ENCODE measurements at places on chromosomes 7 and 10. TPM values are rescaled to one million over a fixed set of nuclear protein-coding genes. Genes with fewer than 3 reads are reported as not detected.

DNA sequence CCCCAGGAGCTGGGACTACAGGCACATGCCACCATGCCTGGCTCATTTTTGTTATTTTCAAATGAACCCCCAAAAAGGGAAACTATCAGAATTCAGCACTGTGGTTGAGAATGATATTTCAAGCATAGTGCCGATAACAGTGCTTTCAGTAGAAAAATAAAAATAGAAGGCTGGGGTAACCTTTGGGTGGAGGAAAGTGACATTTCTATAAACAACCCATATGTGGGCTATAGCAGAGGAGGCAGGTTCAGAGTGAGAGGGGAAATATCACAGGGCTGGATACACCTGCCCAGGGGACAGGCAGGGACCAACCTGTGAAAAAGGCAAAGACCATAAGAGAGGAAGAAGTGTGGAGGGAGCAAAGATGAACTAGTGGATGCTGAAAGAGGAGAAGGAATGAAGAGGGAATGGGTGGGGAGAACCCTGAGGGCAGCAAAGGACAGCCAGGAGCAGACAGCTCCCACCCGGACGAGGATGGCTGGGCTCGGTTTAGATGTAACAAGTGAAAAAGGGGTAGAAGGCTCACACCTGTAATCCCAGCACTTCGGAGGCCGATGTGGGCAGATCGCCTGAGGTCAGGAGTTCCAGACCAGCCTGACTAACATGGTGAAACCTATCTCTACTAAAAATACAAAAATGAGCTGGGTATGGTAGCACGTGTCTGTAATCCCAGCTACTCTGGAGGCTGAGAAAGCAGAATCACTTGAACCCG, 56.5 kb downstream of the MAP3K8 start:
- no peaks in the 10 kb centered on the region for H3K4me1 ChIP-seq
- H3K4me3 ChIP-seq = no peak overlapping the region
- no peak for DNase-seq
- no peaks in the 10 kb centered on the region for H3K27me3 ChIP-seq

DNA sequence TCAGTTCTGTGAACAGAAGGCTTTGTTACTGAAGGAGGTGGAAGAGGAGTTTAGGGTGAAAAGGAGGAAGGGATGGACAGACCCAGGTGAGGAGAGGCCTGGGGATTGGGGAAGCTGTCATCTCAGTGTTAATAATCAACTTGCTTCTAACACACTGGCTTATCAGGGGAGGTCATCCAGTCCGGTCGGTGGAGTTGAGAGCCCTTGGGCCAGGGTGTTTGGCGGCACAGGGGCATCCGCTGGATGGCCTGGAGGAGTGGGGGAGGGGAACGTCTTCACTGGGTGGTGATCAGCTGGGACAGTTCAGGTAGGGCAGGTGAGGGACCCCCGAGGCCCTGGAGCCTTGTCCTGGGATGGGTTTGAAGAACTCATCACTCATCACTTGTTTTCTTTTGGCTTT, 33.9 kb downstream of the SHH start:
- no peak overlapping the region for H3K4me3 ChIP-seq
- no peaks in the 10 kb centered on the region for H3K4me1 ChIP-seq
- no peaks in the 10 kb centered on the region for H3K27me3 ChIP-seq

The RBP4 gene
- 813 TPM for total RNA-seq

GRCh38 chr10:96740579-96741281, 20.4 kb upstream of the PIK3AP1 start:
- H3K27ac ChIP-seq = no peak overlapping the region
- H3K36me3 ChIP-seq = no peaks in the 10 kb centered on the region
- no peak for DNase-seq
- H3K4me3 ChIP-seq = no peak overlapping the region

The TES gene
- total RNA-seq = 146 TPM

DNA sequence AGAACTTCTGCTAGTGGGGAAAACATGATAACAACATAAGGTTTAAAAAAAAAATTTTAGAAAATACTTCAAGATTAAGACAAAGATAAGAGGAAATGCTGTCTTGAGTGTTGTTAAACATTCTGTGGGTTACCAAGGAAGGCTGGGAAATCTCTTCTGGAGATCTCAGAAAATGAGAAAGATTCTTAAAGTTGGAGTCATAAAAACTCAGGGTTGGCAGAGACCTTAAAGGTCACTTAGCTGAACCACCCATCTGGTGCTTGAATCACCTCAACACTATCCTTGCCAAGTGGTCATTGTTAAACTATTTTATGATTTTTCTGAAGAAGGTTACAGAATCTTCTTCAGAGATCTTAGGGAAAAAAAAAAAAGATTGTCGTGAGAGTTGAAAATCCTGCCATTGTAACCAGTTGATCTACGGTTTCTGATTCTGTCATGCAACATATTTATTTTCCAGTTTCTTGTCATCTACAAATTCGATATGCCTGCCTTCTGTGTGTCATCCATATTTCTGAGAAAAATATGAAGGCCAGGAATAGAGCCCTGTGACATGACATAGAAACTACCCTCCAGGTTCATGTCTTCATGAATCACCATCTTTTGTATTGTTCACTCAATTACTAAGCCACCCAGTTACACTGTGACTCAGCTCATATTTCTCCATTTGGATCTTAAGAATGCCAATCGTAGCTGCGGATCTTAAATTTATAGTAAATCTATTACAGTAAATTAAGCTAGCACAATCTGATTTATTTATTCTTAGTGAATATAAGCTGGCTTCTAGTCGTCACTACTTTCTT, 179.2 kb downstream of the ST7 start:
- H3K27ac ChIP-seq = no peak overlapping the region
- H3K4me1 ChIP-seq = no peaks in the 10 kb centered on the region
- no peak for DNase-seq
- H3K36me3 ChIP-seq = no peaks in the 10 kb centered on the region
- no peak overlapping the region for H3K4me3 ChIP-seq

The AGAP9 gene
- total RNA-seq = 5.8 TPM

DNA sequence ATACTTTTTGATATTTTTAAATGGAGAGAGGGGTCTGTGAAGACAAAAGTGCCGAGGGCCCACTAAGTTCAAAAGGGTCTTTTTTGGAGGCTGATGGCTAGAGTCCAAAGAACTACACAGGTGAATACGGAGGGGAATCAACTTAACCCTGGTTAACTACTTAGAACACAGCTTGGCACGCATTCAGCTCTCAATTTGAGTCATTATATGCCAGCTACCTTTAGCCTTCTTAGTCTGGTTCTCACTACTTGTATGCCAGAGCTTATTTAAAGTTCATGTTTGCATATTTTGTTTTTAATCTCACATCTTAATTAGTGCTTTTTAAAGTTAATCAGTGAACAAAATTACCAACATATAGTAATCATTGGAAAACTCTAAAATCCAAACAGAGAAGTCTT, 80.8 kb downstream of the VWDE start:
- DNase-seq = no peak
- no peak overlapping the region for H3K4me3 ChIP-seq
- no peaks in the 10 kb centered on the region for H3K36me3 ChIP-seq
- H3K27ac ChIP-seq = no peak overlapping the region
- H3K27me3 ChIP-seq = no peaks in the 10 kb centered on the region

DNA sequence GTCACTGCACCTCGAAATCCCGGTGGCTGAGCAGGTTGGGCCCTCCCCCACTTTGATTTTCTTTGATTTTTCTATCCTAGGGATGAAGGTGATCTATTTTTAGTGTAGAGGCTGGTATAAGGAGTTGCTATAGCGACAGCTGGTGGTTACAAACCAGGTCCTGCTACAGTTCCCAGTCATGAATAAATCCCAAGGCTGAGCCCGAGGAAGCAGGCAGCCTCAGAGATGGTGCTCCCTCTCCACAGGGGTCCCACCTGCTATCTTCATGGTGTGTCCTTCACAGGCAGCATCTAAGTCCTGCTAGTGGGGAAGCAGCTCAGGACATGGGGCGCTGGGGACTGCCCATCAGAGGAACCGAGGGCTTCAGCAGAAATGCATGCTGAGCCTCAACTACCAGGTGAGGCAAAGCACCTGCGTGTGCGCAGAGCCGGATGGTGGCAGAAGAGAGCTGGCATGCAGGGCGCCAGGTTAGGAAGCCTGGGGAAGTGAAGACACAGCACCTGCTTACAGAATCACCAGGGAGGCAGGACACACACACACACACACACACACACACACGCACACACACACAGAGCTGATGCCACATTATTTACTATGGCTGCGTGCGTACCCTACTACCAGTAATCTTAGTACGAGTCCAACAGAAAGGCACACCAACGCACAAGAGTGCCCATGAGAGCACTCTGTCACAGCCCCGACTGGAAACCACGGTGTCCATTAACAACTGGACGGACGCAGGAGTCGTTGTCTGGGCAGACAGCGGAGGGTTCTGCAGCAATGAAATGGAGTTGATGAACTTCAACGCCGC, 150.9 kb downstream of the PRKAG2 start:
- H3K36me3 ChIP-seq = no peaks in the 10 kb centered on the region
- H3K4me1 ChIP-seq = no peaks in the 10 kb centered on the region
- no peaks in the 10 kb centered on the region for H3K27me3 ChIP-seq
- no peak overlapping the region for H3K27ac ChIP-seq

- no peak overlapping the region for H3K4me3 ChIP-seq
- no peaks in the 10 kb centered on the region for H3K27me3 ChIP-seq
- H3K27ac ChIP-seq = no peak overlapping the region
Measured at GRCh38 chr10:93742633-93743349, 14.9 kb upstream of the LGI1 start.

DNA sequence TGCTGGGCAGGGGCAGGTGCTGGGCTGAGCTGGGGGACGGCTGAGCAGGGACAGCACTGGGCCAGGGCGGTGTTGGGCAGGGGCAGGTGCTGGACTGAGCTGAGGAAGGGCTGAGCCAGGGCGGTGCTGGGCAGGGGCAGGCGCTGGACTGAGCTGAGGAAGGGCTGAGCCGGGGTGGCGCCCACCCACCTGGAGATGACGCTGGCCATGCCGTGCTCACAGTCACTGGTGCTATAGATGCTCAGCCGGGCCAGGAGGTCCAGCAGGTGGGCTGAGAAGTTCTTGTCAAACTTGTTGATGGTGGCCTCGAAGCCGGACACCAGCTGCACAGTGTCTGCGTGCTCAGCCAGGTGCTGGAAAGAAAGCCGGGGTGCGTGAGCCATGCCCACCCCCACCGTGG, 4.4 kb upstream of the ADAM8 start:
- no peak overlapping the region for H3K27ac ChIP-seq
- DNase-seq = no peak
- H3K4me3 ChIP-seq = no peak overlapping the region

- no peak overlapping the region for H3K27ac ChIP-seq
- no peak overlapping the region for H3K4me3 ChIP-seq
- DNase-seq = no peak
- H3K27me3 ChIP-seq = no peaks in the 10 kb centered on the region
- no peaks in the 10 kb centered on the region for H3K36me3 ChIP-seq
- no peaks in the 10 kb centered on the region for H3K4me1 ChIP-seq
Measured at GRCh38 chr7:22683379-22683778, 43.6 kb upstream of the IL6 start.

Measured in breast epithelium (tissue), 4 donors.